ENCODE measurements at places on chromosomes 1 and 21. TPM values are rescaled to one million over a fixed set of nuclear protein-coding genes. Genes with fewer than 3 reads are reported as not detected.

GRCh38 chr1:71044833-71045232, 2.8 kb downstream of the PTGER3 start:
- DNase-seq: no peak

GRCh38 chr1:208089761-208090370, 154.3 kb downstream of the PLXNA2 start:
- DNase-seq: no peak

DNA sequence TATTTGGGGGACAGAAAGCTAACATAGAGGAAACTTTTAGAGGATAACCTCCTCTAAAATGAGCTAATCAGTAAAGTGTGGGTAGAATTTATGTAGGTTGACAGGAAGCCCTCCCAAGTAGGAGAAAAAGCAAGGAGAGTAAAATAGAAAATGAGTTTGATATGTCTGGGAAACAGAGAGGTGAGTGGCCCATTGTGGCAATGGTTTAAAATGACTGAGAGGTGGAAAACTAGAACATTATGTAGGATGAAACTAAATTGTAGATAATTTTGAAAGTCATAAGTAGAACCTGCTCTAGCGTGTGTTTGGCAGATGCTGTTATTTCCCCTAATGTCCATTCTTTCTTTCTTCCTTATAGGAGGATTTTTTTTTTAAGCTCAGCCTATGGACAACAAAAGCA, 8.5 kb upstream of the LPGAT1 start:
- DNase-seq: no peak

DNA sequence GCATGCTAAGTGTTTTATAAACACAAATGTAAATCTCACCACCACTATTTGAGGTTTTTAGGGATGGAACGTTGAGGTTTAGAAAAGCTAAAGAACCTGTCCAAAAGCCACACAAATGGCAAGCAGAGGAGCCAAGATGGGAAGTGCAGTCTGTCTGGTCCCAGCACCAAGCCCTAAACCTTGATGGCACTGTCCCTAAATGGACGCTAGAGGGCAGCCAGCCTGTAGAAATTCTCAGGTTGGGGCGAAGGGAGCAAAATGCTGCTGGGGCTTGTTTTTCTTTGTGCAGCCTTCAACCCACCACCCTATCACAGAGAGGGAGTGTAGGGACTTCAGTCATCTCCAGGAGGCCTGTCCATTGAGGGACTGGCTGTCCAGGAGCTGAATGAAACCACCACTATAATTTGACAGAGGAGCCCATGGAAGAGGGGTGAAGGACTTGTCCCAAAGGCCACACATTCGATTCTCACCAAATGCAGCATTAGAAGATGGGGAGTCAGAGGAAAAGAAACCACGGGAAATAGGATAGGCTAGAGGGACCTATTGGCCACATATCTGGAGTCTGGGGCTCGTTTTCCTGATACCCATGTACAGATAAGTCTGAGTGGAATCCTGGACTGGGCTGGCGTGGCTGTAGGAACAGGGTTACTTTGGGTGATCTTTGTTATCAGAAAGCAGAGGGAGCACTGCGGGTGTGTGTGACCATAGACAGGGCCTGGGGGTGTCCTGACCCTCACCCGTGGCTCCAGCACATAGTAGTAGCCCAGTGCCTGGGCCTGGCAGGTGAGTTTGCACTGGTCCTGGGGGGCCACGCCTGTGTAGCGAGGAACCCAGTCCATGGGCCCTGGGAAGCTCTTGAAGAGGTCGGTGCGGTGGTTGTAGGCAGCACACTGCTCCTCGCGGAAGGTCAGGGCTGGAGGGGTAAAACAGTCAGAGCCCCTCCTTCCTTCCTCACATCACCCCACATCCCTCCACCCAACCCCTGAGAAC, 6.1 kb downstream of the ADAMTS4 start:
- peak; percentile 23 for DNase-seq

DNA sequence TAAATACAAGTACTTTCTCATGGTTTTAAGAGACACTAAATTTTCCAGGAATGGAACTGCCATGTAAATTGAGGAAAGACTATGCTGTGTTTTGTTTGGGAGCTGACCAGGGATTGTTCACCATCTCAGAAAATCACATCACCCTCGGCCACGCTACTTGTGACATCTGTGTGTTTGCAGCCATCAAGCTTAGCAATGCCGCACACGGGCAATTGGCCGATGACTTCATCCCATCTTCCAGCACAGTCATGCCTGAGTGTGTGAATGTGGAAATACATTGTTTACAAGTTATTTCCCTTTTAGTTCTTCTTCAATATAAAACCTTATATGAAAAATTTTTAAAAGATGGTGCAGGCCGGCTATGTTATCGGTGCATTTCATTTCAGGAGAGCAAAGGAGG, 121.6 kb downstream of the GLIS1 start:
- DNase-seq: no peak

DNA sequence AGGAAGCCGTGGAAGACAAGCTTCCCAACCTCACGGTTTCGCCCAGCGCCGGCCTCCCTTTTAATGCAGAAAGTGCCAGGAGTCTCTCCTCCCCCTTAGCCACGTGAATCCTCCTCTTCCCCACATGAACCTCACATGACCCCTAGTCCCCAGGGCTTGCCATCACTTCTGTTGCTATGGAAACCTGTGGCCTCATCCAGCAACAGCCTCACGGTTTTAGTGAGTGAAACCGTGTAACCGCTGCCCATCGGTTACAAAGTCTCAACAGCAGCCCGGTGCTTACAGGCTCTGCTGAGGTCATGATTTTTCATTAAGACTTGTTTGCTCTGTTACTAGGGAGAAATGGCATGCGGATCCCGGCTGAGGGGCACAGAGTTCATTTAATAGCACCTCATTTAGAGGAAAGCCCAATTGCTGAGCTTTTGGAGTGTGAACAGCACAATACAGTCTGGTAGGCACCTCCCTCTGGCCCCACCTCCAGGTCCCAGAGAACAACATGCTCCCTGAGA, 143.2 kb upstream of the BACE2 start:
- DNase-seq: no peak

The NIBAN1 gene
- total RNA-seq: 2.8 TPM

The RBM11 gene
- total RNA-seq: 16.2 TPM

The AMY1B gene
- total RNA-seq: not detected

The TUFT1 gene
- 8.4 TPM for total RNA-seq

The CYP4A22 gene
- total RNA-seq: not detected

Data from occipital lobe (tissue), 3 donors.